CD4-positive, alpha-beta memory T cell (primary cell): ENCODE measurements at places on chromosomes 16 and 17.
A peak's percentile ranks its signal among the peaks of the same experiment; 100 is the strongest.

- no peak for DNase-seq
Measured at GRCh38 chr17:45006927-45007461, 38.9 kb upstream of the C1QL1 start.

GRCh38 chr17:19005137-19005773 is 691 bp upstream of the FAM83G start:
- peak; percentile 43 for DNase-seq

- no peak for DNase-seq
Measured at GRCh38 chr17:16938031-16938430, 33.9 kb downstream of the TNFRSF13B start.

DNA sequence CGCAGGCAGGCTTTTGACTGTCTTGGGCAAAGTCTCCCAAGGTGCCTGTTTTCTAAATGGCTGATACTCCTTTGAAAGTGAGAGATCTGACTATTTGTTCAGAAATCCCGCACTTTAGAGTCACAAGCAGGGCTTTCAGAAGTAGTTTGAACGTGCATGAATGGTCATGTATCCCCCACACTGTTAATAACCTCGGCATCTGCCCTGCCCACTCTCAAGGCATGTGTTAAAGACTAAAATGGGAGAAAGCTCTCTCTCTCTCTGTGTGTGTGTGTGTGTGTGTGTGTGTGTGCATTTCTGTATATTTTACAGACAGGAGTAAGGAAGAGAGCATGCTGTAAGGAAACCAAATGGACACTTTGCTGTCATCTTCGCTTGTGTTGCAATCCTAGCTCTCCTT is 163.7 kb downstream of the MAF start:
- no peak for DNase-seq

DNA sequence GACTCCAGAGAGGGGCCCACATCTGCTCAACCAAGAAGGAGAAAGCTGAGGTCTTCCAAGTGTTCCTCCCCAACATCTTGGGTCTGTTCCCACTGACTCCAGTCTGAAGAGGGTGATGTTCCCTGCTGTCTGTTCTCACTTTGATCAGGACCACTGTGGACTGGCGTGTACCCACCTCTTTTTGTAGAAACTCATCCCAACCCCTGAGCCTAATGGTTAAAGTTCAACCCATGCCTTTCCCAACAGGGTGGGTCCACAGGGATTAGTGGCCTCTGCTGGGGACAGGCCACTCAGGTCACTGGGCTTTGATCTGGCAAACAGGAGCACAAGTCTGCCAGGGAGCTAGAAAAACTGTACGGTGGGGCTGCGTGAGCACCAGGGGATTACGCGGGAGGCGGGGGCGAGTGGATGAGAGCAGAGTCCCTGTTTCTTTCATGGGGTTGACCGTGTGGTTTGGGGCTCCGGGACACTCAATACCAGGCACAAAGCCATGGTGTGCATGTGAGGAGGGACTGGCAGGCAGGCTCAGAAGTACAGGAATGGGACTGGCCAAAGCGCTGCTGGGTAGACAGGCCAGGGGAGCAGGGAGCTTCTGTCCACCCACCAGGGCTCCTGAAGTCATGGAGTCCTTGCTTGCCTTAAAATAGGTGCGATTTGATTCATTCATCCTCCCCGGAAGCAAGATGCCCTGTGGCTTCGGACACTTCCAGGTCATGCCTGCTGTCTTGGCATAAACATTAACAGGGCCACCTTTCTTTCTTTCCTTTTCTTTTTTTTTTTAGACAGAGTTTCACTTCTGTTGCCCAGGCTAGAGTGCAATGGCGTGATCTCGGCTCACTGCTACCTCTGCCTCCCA is at the start of gene CA5A:
TSS of gene CA5A (minus strand) at position 155 of the 856 bp plus-strand sequence. CDS start at position 76, 79 bp downstream.
- no peak for DNase-seq

DNA sequence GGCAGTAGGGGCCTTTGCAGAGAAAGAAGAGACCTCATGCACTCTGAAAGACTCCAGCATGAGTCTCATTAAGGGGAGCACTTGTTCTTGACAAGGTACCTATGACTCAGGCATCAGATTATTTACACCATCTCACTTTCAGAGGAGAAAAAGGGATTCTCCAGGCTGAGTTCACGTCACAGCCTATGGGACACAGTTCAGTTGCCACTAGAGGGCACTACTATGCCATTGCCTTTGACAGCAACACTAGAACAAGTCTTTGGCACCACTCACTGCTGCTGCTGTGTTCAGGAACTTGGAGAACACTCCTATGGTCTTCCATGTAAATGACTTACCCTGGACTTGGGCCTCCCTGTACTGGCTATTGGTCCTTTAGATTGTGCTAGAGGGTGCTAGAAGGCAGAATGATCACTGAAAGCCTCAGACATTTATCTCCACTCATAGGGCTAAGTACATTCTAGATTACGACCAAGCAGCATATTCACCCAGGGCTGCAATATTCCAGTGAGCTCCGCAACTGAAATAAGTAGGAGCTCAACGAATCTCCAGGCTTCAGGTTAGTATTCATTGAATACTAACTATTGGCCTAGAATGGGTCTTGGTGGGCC is 225.1 kb upstream of the CA10 start:
- DNase-seq = no peak

- peak; percentile 99 for DNase-seq
Measured at GRCh38 chr16:15888072-15888976, at the start of gene CEP20. Gene CEP20, minus strand, starts transcription at chr16:15888603. Its CDS starts 18 bp downstream, at chr16:15888585.

- no peak for DNase-seq
Measured at GRCh38 chr16:78640886-78641285, 541.4 kb downstream of the WWOX start.

DNA sequence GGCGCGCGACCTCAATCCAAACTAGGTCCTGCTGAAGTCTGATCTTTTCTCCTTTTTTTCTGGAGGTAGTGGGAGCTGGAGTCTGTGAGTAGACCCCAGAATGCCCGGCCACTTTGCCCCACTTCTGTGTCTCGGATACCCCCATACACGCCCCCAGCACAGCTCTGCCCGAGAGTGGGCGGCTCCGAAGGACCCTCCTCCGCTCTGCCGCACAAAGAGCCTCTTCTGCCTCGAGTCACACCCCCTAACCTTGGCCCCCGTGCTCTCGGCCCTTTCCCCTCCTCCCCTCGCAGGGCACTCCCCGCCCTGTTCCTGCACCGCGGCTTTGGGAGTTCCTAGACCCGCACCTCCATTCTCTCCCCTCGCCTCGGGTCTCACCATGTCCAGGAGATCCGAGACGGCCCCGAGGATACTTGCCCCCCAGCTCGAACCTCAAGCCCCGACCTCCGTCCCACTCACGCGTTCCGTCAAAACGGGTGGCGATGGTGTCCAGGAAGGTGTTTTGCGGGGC is 476 bp downstream of the KCNH4 start:
- no peak for DNase-seq

GRCh38 chr16:56870276-56870888 is 5.4 kb downstream of the SLC12A3 start:
- no peak for DNase-seq

DNA sequence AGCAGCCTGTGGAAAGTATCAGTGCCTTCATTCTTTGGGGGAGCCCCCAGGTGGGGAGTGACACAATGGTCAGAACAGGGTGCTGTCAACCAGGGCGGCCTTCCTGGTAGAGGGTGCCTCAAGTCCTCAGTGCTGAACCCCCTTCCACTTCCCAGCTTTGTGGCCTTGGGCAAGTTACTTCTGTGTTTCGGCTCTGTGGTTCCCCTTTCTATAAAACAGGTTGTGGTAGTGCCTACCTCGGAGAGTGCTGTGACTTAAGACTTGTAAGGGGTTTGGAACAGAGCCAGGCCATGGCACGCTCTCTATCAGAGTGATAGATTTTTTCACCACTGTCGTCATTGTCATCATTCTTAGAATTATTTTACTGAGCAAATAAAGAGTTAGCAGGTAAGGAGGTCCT is 141.1 kb downstream of the CCDC182 start:
- peak; percentile 89 for DNase-seq

GRCh38 chr16:1390239-1390779 is 24.2 kb downstream of the UNKL start:
- DNase-seq = no peak

- DNase-seq = no peak
Measured at GRCh38 chr17:64411999-64412771, 21.5 kb upstream of the PECAM1 start.

DNA sequence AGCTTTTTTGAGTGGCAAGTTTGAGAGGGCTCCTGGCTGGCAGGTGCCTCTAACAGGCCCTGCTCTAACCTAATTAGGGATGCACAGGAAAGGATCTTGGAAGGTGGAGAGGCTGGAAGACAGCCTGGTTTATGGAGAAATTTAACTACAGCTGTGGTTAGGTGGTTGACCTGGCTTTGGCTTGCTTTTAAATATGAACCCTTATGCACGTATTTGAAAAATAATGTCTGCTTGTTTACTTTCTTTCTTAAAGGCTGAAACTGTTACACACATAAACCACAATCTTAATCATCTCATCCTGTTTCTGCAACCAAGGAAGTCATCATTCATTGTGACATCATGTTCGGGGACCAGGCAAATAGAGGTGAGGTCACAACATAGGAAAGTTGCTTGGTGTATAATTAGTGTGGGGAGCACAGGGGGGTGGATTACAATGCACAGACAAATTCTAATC is 23.1 kb upstream of the DHRS13 start:
- peak; percentile 87 for DNase-seq

- DNase-seq = no peak
Measured at GRCh38 chr17:28216528-28216927, 102.5 kb upstream of the TMEM97 start.

- DNase-seq = no peak
Measured at GRCh38 chr16:100989-101388, 23.0 kb downstream of the MPG start.

DNA sequence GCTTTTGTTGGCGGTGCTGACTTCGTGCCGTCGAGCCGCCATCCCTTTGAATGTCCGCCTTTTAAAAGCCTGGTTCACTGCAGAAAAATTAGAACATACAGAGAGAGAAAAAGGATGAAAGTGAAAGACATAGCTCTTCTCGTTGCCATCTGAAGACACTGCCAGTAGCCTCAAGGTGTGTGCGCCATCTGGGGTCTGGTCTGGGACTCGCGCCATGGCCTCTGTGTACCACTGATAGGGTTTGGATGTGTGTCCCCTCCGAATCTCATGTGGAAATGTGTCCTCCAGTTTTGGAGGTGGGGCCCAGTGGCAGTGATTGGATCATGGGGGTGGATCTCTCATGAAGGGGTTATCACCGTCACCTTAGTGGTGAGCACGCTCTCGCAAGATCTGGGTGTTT is 15.5 kb downstream of the GSE1 start:
- no peak for DNase-seq
